Suppressor macrophage (primary cell): ENCODE measurements at places on chromosomes 11 and 22.
A peak's percentile ranks its signal among the peaks of the same experiment; 100 is the strongest.

DNA sequence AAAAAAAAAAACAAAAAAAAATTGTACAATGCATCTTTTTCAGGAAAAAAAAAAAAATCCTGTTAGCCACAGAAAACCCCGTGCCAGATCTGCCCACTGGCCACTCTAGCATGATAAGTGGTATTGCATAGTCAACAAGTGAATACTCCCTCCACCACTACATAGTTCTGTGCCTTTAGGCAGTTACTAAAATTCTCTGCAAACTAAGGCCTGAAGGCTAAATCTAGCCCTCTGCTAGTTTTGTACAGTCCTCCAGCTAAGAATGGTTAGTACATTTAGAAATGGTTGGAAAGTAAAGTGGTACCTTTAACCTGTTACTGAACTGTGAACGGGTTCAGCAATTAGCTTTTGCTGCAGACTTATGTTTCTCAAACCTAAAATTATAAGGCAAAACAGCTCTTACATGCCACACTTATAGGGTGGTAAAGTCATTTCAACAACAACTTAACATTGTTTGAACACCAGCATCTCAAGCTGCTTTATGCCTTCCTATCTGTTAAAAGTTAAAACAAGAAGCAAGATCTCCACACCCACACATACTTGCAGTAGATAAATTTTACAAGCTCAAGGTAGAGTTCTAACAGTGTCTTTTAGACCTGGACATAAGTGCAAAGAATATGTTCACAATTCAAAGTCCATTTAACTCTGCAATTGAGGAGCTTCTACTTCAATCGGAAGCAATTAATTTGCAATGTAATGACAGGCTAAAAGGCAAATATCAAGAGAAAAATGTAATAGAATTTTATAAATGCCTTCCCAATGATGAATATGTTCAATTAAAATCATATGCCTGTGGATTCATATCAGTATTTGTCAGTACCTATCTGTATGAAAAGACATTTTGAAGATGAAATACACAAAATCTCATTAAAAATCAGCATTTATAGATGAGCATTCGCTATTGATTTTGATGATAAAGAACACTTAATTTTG is 7.3 kb downstream of the C11orf71 start:
- no peak for DNase-seq

- no peak for DNase-seq
Measured at GRCh38 chr22:31926969-31927368, 17.4 kb upstream of the YWHAH start.

- DNase-seq, result no peak
Measured at GRCh38 chr22:45830531-45831245, 146.3 kb downstream of the WNT7B start.

DNA sequence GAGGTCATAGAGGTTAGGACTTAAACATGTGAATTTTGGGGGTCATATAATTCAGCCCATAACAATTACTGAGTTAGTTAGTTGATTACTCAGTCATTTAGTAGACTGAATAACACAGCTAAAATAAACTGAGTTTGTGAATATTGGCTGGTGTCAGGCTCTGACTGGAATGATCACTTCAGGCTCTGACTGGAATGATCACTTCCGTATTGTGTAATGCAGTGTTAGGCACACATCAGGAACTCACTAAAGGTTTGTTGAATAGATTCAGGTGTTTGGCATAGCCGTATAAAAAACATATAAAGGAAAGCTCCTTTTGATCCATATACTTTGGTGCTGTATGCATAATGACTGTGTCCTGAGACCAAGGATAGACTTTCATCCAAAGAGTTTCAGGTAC is 610.5 kb downstream of the INSC start:
- DNase-seq, result no peak

GRCh38 chr22:29459773-29460172 is 20.2 kb upstream of the NEFH start:
- no peak for DNase-seq

DNA sequence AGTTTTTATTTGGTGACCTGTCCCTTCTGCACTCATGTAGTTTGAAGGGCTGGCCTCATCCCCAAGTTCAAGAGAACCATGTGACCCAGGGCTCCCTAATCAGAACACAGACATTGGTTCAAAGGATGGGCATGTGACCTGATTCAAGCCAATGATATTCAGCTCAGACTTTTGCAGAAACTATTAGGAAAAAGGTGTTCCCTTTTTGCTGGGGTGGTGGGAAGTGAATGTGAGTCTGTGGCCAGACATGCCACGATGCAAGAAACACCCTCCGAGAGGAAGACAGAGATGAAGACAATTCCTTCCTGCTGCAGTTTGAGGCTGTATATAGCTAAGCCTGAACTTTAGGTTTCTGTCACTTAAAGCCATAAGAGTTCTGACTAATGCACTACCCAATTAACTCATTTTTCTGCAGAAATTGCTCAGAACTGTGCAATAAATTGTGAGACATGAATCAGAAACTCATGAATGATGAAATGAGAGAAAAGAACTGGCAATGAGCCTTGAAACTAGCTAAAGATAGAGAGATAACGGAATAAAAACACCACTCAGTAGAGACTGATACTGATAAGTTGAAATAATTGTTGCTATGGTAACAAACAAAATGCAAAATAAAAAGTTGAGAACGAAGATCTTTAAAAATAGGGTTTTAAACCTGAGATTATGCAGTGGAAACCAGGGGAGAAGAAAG is 9.2 kb upstream of the MAPK1 start:
- DNase-seq, result peak; percentile 57

- peak; percentile 42 for DNase-seq
Measured at GRCh38 chr11:59271247-59271755, 58.6 kb upstream of the MPEG1 start.

DNA sequence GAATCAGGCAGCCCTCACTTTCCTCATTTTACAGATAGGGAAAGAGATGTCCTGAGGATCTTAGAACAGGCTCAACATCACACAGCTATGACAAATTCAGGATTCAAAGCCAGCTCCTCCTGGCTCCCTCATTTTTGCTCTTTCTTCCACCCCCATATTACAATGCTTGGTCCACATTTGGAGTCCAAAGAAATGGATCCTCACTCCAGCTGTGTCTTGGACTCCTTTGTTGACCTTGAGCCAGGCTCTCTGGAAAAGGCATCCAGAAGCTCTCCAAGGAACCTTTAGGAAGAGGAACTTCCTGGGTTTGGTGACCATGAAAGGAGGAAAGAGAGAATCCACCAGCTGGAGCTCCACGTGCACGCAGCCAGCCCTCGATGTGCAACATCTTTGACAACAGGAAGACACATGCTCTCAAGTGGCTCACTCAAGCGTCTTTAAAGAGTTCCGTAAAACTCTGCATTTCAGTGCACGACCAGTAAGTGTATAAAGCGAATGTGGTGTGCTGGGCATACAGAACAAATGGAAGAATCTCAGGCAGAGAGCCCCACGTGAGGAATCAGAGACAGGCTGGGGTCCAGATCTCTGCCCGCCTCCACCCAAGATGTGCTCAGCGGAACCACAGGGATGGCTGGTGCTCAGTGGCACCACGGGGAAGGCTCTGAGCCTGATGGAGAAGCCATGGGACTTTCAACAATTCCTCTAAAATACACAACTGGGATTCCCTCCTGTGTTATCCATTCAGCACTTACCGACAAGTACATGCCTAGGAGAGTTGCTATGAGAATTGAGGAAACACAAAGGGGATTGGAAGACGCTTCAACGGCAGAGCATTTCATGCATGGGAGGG is 48.4 kb downstream of the ISX start:
- no peak for DNase-seq

GRCh38 chr11:79060081-79060953 is 380.5 kb downstream of the TENM4 start:
- no peak for DNase-seq

- no peak for DNase-seq
Measured at GRCh38 chr22:39940757-39941305, 19.4 kb upstream of the TMA7B start.

DNA sequence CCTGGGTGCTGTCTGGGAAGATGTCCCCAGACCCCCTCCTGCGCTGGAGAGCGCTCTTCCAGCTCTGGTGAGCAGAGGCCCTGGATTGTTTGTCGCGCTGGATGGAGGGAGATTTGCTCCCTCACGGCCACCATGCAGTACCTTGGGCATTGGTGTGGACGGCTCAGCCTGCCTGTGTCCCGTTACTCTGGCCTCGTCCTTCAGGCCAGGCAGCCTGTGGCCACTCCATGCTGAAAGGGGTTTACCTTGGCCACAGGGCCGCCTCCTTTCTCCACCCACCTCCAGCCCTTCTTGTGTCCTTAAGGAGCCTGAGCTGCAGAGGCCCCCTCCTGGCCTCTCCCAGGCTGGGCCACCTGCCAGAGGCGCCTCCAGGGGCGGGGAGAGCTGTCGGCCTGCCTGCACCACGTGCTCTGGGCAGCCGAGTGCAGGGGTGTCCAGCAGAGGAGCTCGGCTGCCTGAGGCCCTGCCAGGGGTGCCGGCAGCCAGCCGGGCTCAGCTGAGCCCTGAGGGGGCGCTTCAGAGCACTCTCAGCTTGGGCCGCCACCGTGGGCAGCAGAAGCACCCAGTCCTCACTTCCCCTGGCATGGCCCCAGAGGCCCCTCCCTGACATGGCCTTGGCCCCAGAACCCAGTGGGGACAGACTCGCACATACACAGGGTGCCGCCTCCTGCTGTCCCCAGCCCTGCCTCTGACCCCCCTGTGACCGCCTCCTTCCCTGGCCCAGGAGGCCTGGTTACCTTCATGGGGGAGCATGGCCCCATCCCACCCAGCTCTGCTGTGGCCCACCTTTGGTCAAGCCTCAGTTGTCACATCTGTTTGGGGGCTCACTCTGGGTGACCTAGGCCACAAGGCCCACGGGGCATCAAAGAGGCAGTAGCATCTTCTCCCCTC is 3.4 kb downstream of the CCND1 start:
- DNase-seq, result peak; percentile 37
